Hindlimb muscle (tissue), 1 donor: ENCODE measurements at places on chromosomes 2 and 18. TPM values are rescaled to one million over a fixed set of nuclear protein-coding genes. Genes with fewer than 3 reads are reported as not detected.

- DNase-seq, result no peak
Observed at GRCh38 chr18:29084120-29084519, 907.2 kb upstream of the CDH2 start.

DNA sequence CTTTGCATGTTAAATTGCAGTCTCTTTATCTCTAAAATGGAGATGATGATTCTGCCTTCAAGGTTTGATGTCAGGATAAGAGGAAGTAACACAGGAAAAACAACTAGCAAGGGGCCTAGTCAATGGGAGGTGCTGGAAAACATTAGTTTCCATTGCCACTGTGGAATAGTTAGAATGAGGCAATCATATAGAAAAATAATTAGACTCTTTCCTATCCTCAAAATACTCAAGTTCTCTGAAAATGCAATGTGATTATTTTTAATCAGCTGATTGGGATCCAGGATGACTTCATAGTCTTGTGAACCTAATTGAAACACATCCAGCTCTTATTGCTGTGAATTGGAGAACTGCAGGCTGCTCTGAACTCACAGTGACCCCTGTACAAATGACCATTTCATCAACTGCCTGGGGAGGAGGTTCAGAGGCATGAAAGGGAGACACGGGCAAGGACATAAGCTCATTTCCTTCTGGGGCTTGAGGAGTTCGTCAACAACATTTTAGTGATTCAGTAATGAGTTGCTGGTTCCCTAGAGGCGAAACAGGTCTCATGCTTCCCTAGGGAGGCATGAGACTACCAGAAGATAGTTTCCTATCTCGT, 422.5 kb downstream of the LPIN1 start:
- peak; percentile 56 for DNase-seq

DNA sequence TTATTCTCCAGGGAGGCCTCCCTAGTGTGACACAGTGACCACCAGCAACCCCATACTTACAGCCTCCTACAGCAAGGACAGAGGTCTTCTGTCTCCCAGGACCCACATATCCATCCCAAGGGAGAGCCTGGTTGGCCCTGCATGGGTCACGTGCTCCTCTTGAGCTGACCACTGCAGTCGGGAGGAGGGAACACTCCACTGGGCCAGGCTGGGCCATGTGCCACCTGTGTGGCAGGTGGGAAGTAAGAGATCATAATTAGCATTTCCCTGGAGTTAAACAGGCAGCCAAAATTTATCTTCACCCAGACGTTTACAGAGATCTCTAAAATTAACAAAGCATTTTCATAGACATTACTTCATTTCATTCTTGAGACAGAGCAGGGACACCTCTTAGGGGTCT, 33.4 kb upstream of the MLPH start:
- no peak for DNase-seq

GRCh38 chr2:66253066-66253465, 181.9 kb upstream of the MEIS1 start:
- no peak for DNase-seq

BCL11A gene
- 3.1 TPM for polyA plus RNA-seq

AGXT gene
- polyA plus RNA-seq, result not detected

DNA sequence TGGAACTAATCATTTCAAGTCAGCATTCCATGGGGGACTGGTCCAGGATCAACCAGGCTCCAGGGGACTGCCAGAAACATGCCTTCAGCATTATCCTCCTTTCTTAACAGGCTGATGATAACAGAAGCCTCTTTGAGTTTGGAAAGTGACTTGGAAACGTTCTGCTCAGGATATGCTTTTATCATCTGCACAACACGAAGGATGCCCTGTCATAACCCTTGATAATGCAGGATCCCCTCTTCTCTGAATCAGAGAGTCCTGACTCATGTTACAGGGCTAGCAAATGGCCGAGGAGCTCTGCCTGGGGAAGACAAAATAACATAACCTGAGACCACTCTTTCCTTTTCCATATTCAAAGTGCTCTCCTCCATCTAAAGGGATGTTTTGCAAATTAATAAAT, 6.7 kb downstream of the SCYGR3 start:
- DNase-seq, result no peak

EPAS1 gene
- polyA plus RNA-seq, result 43.4 TPM

DNA sequence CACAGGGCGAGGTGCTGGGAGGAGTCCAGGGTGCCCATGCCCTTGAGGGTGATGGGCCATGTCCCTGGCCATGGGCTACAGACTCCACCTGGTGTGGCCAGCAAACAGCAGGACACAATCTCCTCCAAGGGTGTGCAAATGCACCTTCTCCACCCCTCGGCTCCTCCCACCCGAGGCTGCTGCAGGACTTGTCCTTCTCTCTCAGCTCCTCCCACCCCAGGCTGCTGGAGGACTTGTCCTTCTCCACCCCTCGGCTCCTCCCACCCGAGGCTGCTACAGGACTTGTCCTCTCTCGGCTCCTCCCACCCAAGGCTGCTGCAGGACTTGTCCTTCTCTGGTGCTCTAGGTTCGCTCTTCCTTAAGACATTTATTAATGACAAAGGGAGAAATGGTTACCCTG, 57.3 kb upstream of the SNTG2 start:
- no peak for DNase-seq

AFF3 gene
- 3.9 TPM for polyA plus RNA-seq

FBXO48 gene
- polyA plus RNA-seq, result 1.8 TPM

CNDP2 gene
- 55.1 TPM for polyA plus RNA-seq

DNA sequence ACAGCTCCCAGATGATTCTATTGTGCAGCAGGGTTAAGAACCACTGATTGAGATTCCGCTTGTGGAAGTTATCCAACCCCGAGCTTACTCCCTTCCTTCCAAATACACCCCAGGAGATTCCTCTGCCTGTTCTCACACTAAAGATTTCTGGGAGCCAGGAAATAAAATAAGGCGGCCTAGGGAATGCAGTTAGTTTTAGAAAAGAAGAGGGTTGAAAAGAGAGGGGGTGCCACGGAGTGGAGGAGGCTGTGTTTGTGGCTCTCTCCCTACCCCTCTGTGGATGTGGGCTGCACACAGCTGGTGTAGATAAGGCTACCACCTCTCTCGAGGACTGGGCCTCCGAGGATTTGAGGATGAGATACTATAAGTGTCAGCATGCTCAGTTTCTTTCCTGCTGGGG, 25.1 kb upstream of the SP3 start:
- DNase-seq, result peak; percentile 64

DNA sequence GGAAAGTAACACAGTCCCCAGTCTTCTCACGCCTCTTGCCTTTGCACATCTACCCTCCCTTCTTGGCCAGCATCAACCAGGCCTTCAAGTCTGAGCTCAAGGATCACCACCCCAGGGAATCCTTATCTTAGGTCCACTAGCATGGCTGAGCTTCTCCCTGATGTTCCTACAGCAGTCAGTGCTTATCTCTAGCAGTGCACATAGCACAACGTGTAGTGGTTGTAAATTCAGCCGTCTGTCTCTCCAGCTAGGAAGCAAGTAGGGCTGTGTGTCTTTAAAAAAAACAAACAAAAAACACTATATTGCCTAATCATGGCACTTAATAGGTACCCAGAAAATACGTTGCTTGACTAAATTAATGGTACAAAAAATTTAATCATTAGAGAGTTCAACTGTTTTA, 29.2 kb downstream of the KCNG3 start:
- no peak for DNase-seq

DNA sequence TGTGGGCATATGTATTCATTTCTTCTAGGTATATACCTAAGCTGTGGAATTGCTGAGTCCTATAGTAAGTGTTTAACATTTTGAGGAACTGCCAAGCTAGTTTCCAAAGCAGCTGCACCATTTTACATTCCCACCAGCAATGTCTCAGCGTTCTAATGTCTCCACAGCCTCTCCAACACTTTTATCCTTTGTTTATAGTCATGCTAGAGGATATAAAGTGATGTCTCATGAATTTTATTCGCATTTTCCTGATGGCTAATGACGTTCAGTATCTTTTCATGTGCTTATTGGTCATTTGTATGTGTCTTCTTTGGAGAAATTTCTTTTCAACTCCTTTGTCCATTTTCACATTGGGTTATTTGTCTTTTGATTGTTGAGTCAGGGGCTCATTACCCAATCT, 295.2 kb downstream of the NCKAP5 start:
- DNase-seq, result no peak

GDF7 gene
- 0.25 TPM for polyA plus RNA-seq

RUFY4 gene
- polyA plus RNA-seq, result 0.13 TPM

DNA sequence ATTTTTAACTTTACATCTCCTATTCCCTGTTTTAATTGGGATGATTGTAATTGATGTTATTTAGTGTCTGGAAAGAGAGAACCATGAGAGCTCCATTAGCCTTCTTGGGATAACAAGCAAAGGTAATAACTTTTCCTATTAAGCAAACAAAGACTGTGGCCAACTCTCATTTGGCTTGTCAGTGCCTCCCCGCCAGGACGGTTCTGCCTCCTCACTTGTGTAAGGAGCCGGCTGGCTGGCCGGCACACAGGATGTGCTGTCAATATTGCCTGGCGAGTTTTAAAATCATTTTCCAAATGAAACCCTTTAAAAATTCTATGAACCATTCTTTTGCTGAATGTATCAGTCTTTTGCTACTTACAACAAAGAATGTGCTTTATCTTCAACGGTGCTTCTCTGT, 898.3 kb downstream of the CPS1 start:
- DNase-seq, result no peak

HOXD3 gene
- polyA plus RNA-seq, result 3.4 TPM

- no peak for DNase-seq
Observed at GRCh38 chr18:9260388-9261380, 73.9 kb upstream of the TWSG1 start.

GAREM1 gene
- polyA plus RNA-seq, result 8.1 TPM

- no peak for DNase-seq
Observed at GRCh38 chr2:209685963-209686362, 85.7 kb upstream of the UNC80 start.

GRCh38 chr2:105391763-105392662, 6.8 kb downstream of the FHL2 start:
- no peak for DNase-seq

CKAP2L gene
- 7.5 TPM for polyA plus RNA-seq

FAM161A gene
- 14.3 TPM for polyA plus RNA-seq

GRP gene
- not detected for polyA plus RNA-seq

DNA sequence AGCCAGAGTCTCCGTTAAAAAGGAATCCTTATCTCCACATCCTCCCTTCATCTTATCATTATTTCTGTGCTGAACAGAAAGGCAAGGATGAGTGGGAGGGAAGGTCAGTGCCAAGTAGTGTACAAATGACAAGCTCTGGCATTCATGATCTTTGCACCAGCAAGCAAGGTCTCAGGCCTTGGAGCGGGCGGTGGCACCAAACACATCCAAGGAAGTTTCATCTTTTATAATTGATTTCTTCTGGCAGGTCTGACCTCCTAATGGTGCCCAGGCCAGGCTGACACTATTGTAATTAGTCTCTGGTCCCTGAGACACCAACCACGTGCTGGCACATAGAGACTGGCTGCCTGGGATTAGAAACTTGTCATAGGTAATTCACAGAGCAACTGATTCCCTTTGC, 336.6 kb downstream of the EN1 start:
- no peak for DNase-seq

RFX8 gene
- polyA plus RNA-seq, result 1.9 TPM

- DNase-seq, result no peak
Observed at GRCh38 chr2:38572167-38572566, 30.6 kb downstream of the HNRNPLL start.

- peak; percentile 20 for DNase-seq
Observed at GRCh38 chr2:162370931-162371330, 27.0 kb downstream of the GCA start.

DNA sequence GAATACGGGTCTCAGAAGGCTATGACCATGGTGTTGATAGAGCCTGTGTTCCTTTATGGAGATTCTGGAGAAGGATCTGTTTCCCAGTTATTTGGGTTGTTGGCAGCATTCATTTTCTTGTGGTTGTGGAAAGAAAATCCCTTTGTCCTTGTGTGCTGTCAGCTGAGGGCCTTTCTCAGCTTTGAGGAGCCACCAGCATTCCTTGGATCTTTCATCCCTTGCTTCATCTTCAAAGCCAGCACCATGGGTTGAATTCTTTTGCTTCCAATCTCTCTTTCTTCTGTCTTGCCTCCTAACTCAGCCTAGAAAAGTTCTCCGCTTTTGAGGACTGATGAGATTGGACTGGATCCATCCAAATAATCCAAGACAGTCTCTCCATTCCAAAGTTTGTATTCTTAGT, 103.2 kb upstream of the MMADHC start:
- no peak for DNase-seq

AQP12B gene
- polyA plus RNA-seq, result 1.6 TPM

LIMS2 gene
- polyA plus RNA-seq, result 52.6 TPM

DNA sequence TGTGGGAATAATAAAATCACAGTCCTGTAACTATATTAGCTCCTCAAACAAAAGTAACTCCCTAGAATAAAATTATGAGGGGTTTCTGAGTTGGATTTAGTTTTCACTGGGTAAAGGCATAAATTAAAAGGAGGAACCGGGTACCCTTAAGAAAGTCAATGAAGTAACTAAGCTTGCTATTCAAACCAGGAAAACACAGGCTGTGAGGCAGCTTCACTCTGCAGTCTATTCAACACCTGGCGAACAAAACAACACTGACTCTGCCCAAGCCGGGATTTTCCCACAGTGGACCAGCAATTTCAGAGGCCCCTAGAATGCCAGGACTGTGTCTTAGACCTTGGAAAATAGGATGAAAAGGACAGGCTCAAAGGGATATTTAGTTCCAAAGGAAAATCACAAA, 24.6 kb upstream of the CREB1 start:
- DNase-seq, result no peak

RFTN2 gene
- polyA plus RNA-seq, result 13.2 TPM

- DNase-seq, result no peak
Observed at GRCh38 chr2:27721884-27722485, 49.5 kb upstream of the MRPL33 start.

DSC1 gene
- 0.56 TPM for polyA plus RNA-seq

DNA sequence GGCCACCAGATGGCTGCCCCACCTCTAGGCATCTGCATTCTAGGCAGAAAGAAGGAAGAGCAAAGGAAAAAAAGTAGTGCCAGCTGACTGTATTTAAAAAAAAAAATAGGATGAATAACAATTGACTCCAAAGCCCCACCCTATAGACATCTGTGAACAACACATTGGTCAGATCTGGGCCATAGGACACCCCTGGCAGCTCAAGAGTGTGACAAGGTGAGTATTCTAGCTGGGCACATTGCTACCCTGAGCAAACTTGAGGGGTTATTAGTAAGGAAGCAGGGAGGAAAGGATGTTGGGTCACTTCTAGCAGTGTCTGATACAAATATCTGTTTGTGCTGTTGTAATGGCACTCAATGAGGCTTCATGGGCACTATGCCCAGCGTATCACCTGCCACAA, 58.6 kb upstream of the NPAS2 start:
- no peak for DNase-seq

EGR4 gene
- not detected for polyA plus RNA-seq
